ENCODE measurements at places on chromosomes 5 and 9. TPM values are rescaled to one million over a fixed set of nuclear protein-coding genes. Genes with fewer than 3 reads are reported as not detected.

The PPP2R2B gene
- 4.6 TPM for total RNA-seq

The ZNF782 gene
- 22.8 TPM for total RNA-seq

The SMIM3 gene
- total RNA-seq = 9.9 TPM

The ACTBL2 gene
- not detected for total RNA-seq

The SCGB3A2 gene
- total RNA-seq = not detected

DNA sequence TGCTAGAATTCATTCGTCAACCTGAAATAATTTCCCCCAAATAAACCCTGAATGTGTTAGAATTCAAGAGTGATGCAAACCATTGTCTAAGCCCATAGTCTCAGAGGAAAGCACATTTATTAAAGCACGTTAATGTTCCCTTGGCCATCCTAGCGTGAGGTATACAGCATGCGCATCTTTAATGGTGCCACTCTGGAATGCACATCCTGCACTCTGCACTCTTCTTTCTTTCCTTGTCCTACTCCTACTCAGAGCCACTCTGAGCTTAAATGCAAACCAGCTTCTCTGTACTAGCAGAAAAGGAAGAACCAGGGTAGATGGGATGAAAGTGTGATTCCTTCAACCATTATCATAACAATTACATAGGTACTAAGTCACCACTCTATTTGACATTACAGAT lies 50.4 kb downstream of the ARL15 start:
- DNase-seq = no peak

DNA sequence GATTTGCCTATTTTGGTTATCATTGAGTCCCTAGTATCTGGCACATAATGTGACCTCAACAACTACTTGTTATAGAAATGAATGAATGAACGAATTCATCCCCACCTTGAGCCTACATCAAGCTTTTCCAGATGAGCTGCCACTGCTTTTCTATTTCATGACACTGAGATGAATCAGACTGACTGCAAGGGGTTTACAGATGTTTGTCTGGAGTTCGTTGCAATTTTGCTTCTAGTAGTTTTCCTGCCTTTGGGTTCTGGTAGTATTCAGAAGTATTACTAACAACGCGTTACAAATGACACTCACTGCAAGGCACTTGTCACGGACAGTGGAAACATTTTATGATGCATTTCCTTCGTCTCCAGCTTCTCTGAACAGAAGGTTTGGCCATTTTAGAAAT lies 222.3 kb downstream of the CD180 start:
- no peak for DNase-seq

- DNase-seq = no peak
Observed at GRCh38 chr9:112380825-112381221, 915 bp downstream of the HSDL2 start.

DNA sequence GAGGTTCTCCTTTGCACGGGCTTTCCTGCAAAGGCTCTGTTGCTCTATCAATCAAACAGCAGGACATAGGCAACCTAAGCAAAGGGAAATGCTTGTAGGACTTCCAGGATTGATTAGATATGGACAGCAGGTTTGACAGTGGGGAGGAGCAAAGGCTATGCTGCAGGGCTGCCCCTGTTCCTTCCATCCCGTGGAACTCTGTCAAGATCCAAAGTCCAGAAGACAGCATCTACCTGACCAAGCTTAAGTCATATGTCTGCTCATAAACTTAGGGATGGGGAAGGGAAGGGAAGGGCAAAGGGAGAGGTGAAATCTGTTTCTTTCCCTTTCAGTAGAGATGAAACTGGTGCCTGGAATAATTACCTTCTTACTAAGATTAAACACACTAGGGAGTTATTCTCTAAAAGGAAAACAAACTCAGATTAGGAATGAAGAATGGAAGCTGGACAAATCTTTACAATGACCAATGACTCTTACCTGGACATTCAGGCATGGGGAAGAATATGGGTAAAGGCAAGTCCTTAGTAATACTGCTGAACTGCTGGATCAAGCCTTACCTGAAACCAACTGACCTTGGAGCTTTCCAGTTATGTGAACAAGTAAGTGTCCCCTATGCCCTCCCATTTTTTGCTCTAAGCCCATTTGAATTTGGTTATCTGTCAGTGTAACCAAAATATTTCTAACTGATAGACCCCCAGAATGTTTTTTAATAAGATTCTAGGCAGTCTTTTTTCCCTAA lies 8.4 kb upstream of the ACOT12 start:
- DNase-seq = no peak

GRCh38 chr5:33488558-33489355 lies 48.0 kb downstream of the TARS1 start:
- DNase-seq = no peak

GRCh38 chr5:111933086-111933485 lies 176.1 kb upstream of the NREP start:
- DNase-seq = no peak

GRCh38 chr5:173866858-173867679 lies 21.1 kb upstream of the CPEB4 start:
- DNase-seq = no peak

- DNase-seq = no peak
Observed at GRCh38 chr9:89588271-89588879, 16.4 kb upstream of the GADD45G start.

DNA sequence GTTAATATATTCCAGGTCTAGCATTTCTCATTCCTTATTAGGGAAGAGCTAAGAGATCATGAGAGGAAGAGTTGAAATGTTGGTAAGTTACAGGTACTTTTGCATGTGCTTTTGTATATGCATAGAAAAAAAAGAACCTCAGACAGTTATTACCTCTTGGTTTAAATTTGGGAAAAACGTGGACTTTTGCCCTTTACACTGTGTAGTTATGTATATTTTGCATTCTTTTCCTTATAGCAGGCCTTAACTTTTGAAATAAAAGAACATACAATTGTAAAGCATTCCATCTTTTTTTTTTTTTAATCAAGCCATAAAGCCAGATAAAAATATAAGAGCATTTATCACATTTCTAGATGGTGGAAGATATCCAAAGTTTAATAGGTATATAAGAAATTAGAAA lies 61.4 kb downstream of the RIC1 start:
- no peak for DNase-seq

- no peak for DNase-seq
Observed at GRCh38 chr5:32047056-32047455, 127.1 kb downstream of the GOLPH3 start.

Data from stomach (tissue), 19 donors.